ENCODE measurements at places on chromosomes 6 and 20.

DNA sequence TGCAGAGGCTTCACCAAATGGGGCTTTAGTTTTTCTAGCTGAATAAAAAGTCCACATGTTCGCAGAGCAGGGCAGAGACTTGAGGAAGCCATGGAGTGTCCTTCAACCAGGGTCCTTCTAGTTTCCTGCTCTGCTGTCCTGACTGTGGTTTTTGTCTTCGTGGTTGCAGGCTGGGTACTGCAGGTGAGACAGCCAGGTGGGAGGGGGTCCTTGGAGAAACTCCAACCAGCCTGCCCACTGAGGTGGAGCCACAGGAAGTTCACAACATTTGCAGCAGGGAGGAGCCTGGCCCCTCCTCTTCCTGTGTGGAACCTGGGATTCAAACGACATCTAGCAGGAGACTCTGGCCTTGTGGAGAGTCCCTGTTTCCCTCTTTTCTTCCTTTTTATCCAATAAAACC lies 68.8 kb upstream of the MYLIP start:
- no peak for DNase-seq

- no peak for DNase-seq
These were observed 191.5 kb upstream of the RSPO3 start for GRCh38 chr6:126926926-126927325.

GRCh38 chr6:144336900-144337299 lies 51.8 kb downstream of the UTRN start:
- no peak for DNase-seq

- no peak for DNase-seq
These were observed 15.9 kb downstream of the KIZ start for GRCh38 chr20:21141825-21142224.

DNA sequence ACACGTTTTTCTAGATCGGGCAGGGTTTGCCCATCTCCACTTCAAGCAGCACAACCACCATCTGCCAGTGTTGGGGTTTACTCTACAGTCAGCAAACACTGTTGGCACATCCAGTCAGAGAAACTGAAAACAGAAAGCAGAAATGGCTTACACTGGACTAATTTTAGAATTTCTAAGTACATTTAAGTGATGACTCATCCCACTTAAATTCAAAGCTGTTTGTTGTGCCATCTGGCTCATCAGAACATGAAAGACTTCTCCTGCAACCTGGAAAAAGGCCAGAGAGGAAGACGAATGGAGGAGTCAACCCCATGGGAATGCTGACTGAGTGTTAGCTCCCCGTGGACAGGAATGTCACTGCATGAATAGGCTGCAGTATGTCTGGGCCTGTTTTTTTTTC lies 21.8 kb downstream of the FAM209B start:
- peak; percentile 99 for DNase-seq

GRCh38 chr20:61759286-61760065 lies 306.2 kb downstream of the TAF4 start:
- DNase-seq, result no peak

DNA sequence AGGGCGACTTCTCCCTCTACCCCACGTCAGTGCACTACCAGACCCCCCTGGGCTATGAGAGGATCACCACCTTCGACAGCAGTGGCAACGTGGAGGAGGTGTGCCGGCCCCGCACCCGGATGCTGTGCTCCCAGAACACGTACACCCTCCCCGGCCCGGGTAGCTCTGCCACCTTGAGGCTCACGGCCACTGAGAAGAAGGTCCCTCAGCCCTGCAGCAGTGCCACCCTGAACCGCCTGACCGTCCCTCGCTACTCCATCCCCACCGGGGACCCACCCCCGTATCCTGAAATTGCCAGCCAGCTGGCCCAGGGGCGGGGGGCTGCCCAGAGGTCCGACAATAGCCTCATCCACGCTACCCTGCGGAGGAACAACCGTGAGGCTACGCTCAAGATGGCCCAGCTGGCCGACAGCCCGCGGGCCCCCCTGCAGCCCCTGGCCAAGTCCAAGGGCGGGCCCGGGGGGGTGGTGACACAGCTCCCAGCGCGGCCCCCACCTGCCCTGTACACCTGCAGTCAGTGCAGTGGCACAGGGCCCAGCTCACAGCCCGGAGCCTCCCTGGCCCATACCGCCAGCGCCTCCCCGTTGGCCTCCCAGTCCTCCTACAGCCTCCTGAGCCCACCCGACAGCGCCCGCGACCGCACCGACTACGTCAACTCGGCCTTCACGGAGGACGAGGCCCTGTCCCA lies 57.5 kb upstream of the TMEM181 start:
- no peak for DNase-seq

DNA sequence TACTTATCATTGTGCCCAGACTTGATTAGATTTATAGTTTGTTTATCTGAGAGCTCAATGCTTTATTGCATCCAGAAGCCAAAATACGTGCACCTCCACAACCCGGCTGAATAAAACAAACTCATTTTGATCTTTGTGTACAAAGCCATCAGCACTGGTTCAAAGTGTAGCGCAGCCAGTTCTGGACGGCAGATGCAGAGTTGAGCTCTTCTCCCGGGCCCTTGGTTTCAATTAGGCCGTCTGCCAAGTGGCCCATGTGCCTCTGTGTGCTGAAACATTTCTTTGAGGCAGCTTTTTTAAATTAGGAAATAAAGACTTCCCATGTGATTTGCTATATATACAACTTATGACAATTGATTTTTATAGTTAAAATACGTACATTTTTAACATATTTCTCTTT lies 96.2 kb upstream of the RSPO3 start:
- DNase-seq, result peak; percentile 2

- DNase-seq, result no peak
These were observed 2.6 kb downstream of the CST4 start for GRCh38 chr20:23686046-23686750.

DNA sequence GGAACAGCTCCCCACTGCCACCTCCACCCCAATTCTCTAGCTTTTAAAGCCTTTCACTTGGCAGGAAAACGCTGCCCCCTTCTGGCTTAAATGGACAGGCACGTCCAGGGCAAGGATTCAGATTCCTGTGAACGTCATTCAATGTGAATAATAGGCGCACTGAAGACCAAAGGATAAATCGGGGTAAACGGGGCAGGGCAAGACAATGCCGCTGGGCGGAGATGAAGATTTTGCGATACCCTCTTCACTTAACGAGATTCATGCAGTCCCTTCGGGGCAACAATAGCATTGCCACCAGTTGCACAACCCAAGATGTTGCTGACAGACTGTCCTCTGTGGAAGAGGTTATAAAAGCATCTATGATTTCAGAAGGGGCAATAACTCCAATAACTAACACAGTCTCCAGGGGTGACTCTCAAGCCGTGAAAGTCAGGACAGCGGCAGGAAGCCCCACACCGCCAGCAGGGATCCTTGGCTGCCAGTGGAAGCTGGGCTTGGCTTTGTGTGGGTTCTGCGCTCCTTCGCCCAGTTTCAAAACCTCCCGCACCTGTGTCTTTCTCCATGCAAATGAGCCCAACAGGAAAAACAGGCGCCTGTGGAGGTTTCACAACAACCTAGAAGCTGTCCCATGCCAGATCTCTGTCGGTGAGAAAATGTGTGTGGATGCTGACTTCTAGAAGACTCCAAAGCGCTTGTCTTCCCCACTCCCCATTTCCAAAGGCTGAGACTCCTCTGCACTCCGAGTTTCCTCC lies 291.8 kb downstream of the BMP7 start:
- no peak for DNase-seq

DNA sequence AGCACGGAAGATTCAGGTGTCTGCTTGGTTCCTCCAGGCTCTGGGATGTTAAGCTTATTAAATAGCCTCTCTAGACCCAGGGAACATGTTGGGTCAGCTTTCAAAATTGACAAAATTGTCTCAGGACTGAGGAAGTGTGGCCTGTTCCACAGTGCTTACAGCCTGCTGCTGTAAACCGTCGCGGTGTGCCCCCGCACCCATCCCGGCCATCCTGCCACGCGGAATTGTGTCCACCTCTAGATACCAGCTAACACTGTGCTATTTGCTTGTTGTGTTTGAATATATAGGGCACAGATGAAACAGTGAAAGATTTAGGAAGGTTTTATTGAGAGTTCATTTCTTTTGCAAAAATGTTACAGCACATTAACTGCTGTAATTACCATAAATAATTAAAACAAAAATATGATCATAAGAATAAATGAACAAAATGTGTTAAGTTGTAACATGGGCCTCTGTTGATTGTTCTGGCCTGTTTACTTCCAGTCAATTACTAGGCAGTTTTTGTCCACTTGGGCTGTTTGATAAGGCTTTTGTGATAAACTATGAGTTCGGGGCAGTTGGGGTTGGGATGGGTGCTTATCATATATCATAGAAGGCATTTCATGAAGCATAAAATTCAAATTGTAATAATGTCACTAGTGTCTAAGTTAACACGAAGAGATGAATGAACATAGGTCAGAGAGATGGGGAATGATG lies 77.4 kb downstream of the ARID1B start:
- DNase-seq, result no peak

- DNase-seq, result no peak
These were observed 363.4 kb downstream of the TAF4 start for GRCh38 chr20:61702246-61702645.

- no peak for DNase-seq
These were observed 102.2 kb downstream of the UNC5CL start for GRCh38 chr6:40936818-40937251.

- DNase-seq, result no peak
These were observed 541.0 kb upstream of the SPTLC3 start for GRCh38 chr20:12467758-12468157.

GRCh38 chr6:24888715-24889370 lies 46.9 kb downstream of the RIPOR2 start:
- DNase-seq, result no peak

Data from DMS 273 treated with DMSO at 0.1 percent for 48 hours (cell line).